ENCODE measurements at places on chromosomes 12 and 14.

- no peak for DNase-seq
Observed at GRCh38 chr12:117363953-117364486, 2.6 kb upstream of the NOS1 start.

DNA sequence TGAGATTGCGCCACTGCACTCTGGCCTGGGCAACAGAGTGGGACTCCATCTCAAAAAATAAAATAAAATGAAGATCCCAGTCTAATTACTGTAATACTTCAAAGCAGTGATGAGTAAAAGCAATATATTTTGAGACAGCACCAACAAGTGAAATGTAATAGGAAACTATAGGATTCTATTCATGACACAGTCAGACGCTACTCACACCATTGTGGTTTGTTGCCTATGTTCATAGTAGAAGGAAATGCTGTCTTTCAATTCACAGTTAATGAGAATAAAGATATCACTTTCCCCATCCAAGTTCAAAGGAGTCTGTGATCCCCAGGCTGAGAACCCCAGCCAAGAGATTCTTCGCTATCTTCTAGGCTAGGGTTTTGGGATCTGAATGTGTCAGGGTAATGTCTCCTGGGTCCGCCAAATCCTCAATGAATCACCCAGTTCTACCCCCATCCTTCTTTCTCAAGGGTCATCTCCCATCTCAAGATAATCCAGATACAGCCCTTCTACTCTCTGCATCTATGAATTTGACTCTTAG, 16.6 kb upstream of the DTX1 start:
- no peak for DNase-seq

DNA sequence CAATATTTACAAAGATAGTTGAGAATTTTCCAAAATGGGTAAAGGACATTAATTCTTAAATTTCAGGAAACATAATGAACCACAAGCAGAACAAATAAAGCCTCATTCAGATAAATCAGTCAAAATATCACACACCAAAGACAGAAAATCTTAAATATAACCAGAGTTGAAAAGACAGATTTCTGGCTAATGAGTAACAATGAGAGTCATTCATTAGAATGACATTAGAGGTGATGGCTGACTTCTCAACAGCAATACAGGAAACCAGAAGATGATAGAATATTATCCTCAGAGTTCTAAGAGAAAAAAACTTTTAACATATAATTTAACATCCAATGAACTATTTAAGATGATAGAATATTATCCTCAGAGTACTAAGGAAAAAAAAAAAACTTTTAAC, 124.2 kb downstream of the DENND5B start:
- no peak for DNase-seq

DNA sequence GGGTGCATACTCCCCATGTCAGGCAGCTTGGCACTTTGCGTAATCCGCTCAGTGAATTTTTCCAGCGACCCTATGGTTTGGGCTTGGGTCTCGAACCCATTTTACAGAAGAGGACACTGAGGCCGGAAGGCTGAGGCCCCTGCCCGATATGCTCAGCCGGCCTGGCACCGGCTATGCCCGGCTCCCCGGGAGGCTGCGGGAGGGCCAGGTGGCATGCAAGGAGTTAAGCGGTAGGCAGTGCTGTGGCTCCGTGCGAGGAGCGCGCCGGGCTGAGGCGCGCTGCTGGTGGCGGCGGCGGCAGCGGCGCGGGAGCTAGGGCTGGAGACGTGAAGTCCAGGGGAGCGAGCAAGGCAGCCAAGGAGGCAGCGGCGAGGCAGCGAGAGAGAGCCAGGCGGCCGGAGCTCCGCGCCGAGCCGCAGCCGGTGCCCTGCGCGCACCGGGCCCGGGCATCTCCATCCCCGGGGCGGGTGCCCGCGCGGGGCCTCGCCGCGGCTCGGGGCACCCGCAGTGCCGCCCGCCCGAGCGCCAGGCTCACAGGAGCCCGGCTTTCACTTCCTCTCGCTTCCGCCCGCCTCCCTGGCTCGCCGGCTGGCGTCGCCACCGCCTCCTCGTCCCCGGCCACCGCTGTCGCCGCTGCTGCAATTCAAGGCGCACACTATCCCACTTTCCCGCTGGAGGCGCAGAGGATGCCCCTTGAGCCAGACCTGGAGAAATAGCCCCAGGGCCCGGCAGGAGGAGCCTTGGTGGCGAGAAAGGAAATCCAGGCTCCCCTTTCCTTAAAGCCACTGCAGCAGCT, at the start of gene WSCD2:
WSCD2 (plus strand) TSS at position 272 of the 796 bp plus-strand sequence. CDS start 66,545 bp downstream, outside the sequence.
- DNase-seq = no peak

DNA sequence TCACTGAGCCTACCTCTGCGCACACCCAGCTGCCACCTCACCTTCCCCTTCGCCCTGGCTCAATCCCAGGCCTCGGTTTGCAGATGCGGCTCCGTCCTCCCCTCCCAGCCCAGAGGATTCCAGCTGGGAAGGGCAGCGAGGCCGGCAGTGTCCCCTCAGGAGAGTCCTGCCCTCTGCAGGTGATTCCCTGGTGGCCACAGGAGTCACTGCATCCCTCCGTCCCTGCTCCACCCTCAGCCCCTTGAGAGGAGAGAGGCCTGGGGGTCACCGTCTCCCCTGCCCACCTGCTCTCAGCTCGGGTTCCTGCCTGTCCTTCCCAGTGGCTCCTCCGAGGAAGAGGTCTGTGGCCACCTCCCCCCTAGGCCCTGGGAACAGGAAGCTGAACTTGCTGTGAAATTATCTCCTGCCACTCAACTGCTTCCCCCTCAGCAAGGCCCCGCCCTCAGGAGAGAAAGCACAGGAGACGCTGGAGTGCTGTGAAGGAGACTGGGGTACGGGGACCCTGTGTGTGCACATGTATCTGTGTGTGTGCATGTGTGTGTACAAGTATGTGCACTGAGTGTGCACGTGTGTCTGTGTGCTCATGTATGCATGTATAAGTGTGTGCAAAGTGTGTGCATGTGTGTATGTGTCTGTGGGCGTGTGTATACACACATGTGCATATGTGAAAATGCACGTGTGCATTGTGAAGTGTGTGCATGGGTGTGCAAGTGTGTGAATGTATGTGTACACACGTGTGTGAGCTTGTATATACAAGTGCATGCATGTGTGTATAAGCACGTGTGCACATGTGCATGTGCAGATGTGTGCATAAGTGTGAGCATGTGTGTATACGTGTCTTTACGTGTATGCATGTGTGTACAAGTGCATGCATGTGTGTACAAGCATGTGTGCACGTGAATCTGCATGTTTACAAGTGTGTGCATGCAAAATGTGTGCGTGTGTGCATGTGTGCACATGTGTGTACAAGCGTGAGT, 13.2 kb upstream of the GALNT9 start:
- no peak for DNase-seq

- DNase-seq = peak; percentile 66
Observed at GRCh38 chr14:101115652-101116051, 212.1 kb upstream of the RTL1 start.

- no peak for DNase-seq
Observed at GRCh38 chr12:14991069-14991468, 18.2 kb downstream of the PDE6H start.

DNA sequence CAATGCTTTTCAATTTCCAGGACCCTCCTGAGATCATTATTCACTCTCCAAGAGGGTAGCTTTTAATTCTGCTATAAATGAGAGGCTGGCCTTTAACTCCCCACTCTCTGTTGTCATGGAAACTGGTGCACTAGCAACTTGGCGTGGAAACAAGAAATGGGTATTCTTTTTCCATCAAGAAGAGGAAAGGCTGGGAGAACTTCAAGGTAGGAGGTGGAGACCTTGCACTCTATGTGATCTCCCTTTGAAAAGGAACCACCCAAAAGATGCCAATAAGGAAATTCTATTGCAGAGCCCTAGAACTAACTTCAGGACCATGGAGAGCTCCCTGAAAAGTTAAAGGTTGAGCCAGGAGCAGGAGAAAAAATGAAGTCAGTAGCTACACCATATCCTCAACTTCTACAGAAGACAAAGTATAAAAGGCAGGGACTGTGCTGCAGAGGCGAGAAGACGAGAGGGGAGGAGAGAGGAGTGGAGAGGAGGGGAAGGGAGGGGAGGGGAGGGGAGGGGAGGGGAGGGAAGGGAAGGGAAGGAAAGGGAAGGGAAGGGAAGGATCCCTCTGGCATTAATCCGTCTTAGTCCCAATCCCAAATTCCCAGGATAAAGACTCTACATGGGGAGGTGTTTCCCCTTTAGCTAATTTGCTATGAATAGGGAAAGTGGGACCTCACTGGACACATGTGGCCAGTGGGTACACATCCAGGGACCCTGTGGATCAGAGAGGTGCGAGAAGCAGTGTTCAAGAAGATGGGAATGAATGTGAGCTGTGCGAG, 46.7 kb upstream of the FICD start:
- DNase-seq = no peak

DNA sequence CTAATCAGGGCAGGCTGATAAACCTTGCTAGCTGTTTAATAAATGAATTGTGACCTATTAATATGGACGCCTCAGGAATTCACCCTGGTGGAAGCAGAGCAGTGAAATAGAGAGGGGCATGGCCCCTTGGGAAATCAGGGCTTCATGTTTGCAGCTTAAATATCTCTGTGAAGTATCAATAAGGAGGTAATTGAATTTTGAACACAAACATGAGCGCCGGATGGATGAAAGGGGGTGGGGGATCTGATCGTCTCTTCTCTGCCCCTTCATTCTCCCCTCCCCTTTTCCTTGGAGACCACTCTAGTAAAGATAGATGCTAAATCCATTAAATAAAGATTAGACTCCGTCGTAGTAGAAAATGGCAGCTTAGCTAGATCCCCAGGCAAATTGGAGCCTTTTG, 70.5 kb downstream of the LIN52 start:
- no peak for DNase-seq

DNA sequence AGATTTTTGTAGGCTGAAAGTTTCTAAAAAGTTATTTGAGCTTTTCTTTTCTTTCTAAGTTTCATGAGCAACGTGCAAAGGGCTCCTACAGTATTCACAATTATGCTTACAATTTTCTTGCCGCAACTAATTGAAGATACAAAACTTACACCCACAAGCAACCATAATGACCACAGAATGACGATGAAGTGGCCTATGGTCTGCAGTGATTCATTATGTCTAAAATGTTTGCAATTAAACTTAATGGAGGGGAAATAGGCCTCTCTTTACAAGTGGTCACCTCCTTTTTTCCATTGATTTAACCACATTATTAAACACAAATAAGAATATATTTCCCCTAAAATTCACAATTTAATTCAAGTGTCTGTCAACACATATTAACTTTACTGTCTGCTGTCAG, 732.6 kb upstream of the FLRT2 start:
- no peak for DNase-seq

DNA sequence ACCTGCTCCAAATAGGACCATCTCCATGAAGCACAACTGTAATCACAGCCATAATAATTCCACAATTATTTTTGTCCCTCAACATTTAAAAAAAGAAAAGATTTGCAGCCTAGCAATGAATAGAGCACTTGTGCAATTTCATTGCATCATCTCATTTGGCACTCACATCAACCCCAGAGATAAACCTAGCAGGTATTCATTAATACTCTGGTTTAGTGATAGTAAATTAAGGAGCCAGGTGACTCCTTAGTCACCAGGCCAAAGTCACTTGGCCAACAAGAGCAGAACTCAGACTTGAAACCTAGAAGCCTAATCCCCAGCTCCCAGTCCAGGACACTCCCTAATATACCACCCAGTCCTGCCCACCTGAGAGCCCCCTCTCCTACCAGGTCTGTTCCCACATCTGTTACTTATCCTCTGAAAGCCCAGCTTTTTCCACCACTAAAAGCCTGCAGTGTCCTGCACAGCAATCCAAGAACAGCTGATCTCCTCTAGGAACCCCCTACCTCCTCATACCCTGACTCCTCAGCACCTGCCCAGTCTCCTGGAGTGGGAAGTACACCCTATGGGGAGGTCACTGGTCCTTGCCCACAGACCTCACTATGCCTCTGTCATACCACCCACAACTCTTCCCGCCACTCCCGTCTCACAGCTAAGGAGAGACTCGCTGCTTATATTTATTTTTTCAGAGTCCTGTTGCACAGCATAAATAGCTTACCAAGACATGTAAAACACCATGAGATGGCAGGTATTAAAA, 22.1 kb downstream of the OR10P1 start:
- DNase-seq = no peak

Measured in esophagus muscularis mucosa (tissue), 4 donors.